ENCODE measurements at places on chromosomes 16 and 17. TPM values are rescaled to one million over a fixed set of nuclear protein-coding genes. Genes with fewer than 3 reads are reported as not detected.

- no peak for DNase-seq
These were observed 139.6 kb upstream of the NOL11 start for GRCh38 chr17:67578142-67578457.

The SDR42E1 gene
- 0.82 TPM for total RNA-seq

The ABCC3 gene
- 0.82 TPM for total RNA-seq

The SLC43A2 gene
- total RNA-seq = 18.0 TPM

- DNase-seq = peak; percentile 64
These were observed 33.4 kb downstream of the SLC7A5 start for GRCh38 chr16:87835882-87836331.

The CACNA1G gene
- 32.8 TPM for total RNA-seq

DNA sequence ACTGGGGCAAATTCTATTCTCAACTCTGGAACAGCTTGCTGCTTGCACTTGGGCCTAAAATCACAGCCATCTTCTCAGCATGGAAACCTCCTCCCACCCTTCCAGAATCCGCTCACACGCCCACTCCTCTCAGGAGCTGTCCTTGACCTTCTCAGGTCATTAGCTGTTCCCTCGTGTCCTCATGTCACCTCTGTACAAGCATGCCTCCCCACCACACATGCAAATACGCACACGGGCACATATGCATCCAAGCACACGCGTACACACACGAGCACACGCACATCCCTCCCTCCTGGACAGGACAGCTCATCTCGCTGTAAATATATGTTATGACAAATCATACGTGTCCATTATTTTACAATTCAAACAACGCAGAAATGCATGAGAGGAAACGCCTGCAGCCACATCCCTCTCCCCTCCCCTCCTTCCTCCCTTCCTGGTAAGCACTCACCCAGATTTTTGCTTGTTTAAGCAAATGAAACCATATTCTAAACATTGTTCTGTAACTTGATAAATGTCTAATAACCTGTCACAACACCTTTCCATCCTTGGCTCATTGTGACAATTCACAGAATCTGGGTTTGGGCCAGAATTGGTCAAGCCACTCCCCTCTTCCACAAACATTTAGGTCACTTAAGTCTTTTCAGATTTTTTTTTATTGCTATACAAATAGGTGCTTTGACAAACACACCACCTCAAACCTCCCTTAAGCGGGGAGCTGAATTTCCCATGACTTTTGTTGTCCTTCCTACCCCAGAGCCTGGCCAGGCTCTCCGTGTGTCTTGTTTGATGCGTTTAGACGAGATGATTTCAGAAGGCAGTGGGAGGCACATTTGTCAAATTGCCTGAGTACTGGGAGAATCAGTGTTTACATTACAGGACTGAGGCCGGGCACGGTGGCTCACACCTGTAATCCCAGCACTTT lies 41.7 kb downstream of the DNAH17 start:
- DNase-seq = no peak

- DNase-seq = no peak
These were observed 19.3 kb downstream of the CMTM3 start for GRCh38 chr16:66623755-66624154.

- DNase-seq = no peak
These were observed 266.3 kb downstream of the FOXL1 start for GRCh38 chr16:86844695-86845094.

- peak; percentile 75 for DNase-seq
These were observed 198.9 kb downstream of the ZFHX3 start for GRCh38 chr16:72848759-72849664.

DNA sequence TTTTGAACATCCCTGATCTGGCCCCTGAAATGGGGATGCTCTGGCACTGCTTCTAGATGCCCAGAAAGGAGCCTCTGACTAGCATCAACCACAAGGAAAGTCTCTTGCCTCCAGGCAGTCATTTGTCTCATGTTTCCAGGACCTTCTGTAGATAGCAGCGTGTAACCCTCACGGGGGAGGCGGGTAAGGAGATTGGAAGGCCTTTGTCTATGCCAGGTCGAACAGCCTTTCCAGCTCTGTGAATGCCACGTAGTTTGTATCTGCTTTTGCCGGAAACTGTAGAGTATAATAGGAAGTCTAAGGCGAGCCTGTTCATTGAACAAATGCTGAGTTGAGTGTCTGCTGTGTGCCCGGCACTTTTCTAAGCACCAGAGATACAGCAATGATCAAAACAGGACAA lies 43.9 kb upstream of the AQP8 start:
- no peak for DNase-seq

The DDX42 gene
- 108 TPM for total RNA-seq

The FTO gene
- 139 TPM for total RNA-seq

GRCh38 chr17:37570527-37571093 lies 38.6 kb downstream of the SYNRG start:
- DNase-seq = peak; percentile 59

- DNase-seq = no peak
These were observed 9.6 kb downstream of the CYLD start for GRCh38 chr16:50751528-50751927.

- no peak for DNase-seq
These were observed 20.0 kb downstream of the ABHD15 start for GRCh38 chr17:29546830-29547229.

The TP53TG3F gene
- not detected for total RNA-seq

Data from cerebellum (tissue), 4 donors.